ENCODE measurements at places on chromosomes 11 and 22. TPM values are rescaled to one million over a fixed set of nuclear protein-coding genes. Genes with fewer than 3 reads are reported as not detected.

DNA sequence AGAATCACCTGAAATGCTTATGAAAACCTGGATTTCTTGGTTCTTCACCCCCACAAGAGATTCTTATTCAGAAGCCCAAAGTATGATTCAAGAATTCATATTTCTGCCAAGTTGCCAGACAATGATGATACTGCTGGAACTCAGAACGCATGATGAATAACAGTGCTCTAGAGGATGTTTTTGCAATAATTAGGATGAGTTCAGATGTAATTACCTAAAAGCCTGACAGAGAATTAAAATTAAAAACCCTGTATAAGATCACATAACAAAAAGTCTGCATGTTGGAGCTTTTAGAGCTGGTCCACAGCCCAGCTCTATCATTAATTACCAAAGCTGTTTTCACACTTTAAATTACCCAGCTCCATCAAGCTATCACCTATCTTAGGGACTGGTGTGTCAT lies 211.8 kb downstream of the LUZP2 start:
- DNase-seq, result no peak

GRCh38 chr11:12174477-12175143 lies 64.2 kb downstream of the MICAL2 start:
- DNase-seq, result no peak

DNA sequence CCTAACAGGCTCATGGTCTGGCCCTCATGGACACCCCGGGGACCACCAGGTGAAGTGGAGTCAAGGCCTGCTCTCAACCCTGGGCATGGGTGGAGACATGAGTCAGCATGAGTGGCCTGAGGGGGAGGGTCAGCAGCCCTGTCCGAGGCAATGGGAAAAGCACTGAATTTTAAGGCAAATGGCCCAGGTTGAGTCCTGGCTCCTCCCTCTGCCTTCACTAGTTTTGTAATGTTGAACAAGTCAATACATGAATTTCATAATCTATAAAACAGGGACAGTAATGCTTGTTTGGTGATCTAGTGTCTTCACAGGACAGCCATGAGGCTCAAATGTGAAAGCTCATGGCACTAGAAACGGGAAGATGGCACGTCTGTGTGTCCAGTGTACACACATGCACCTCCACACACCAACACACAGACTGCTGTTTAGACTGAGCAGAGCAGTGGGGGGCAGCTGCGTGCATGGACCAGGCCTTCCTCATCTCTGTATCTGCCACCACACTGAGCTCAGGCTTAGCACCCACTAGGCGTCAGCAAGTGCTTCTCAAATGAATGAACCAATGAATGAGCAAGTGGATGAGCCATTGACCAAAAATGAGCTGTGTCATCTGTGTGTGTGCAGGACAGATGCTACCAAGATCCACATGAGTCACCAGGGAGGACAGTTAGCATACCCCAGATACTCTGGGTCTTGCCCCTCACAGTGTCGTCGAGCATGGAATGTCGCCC lies 63.4 kb downstream of the NRXN2 start:
- DNase-seq, result no peak

DNA sequence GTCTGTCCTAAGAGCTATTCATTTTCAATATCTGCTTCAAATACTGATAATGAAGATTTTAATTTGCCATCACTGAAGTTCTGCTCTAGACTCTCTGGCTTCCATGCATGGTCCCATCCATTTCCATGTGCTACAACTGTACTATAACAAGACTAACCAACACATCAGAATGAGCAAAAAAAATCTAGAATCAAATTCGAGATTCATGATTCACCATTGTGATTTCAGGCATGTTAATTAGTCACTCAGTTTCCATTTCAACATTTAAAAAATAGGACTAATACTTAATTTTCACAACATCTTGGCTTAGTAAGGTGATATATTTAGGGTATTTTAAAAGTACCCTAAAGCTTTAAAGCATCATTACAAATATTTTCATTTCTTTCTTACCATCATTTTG lies 22.8 kb downstream of the PICALM start:
- no peak for DNase-seq

- peak; percentile 12 for DNase-seq
These were observed 771.1 kb upstream of the LUZP2 start for GRCh38 chr11:23725752-23726151.

DNA sequence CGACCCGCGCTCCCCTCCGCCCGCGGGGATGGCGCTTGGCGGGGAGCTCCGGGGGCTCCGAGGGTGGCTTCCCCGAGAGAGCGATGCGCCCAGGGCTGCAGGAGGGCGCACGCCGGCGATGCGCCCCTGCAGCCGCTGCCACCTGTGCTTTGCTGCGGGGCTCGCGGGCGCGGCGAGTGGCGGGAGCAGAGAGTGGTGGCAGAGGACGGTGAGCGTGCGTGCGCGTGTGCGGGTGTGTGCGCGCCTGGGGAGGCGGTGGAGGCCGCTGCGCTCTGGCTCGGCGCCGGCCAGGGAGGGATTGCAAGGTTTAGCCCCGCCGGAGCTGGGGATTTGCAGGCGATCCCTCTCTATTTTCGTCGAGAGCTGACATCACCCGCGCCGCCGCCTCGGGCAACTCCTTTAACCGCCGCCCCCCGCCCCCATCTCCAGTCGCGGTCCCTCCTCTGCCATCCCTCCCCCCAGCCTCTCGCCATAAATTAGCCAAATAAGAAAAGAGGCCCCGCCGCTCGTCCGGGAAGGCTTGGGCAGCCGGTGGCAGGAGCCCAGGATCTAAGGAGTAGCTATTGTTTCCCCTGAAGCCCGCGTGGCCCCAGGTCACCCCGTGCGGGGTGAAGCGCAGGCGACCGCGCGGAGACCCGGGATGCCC lies at the start of gene SLC1A2:
SLC1A2 (minus strand) TSS at position 375 of the 646 bp plus-strand sequence. CDS start 592 bp downstream, outside the sequence.
- DNase-seq, result no peak

- DNase-seq, result no peak
These were observed 23.1 kb upstream of the FZD4 start for GRCh38 chr11:86978247-86978646.

DNA sequence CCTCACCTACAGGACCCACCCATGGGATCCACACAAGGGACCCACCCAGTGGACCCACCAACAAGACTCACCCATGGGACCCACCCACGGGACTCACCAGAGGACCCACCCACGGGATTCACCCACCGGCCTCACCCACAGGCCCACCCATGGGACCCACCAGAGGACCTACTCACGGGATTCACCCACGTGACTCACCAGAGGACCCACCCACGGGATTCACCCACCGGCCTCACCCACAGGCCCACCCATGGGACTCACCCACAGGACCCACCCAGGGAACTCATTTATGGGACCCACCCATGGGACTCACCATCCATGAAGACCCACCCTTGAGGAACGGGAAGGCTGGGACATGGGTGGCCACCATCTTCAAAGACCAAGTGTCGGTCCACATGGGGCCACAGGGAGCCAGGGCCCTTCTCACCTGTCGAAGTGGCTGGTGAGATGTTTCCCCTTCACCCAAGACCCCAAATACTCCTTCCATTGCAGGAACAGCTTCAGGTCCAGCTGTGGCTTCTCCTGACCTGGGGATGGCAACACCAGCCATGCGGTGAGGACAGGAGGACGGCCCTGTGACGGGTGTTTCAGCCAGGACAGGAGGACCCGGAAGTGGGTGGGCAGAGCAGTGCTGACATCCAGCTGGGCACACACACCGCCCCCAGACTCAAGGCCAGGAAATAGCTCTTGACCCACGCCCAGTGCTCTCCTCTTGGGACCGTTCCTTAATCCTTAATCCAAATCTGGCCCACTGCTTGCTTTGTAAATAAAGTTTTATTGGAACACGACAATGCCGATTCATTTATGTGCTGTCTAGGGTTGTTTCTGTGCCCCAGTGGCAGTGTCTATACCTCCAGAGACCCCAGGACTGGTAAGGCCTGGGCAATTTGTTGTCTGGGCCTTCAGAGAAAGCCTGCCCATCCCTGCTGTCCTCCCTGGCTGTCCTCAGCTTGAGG lies 1005.1 kb downstream of the BRD1 start:
- DNase-seq, result no peak

- DNase-seq, result no peak
These were observed 24.9 kb downstream of the FDX1 start for GRCh38 chr11:110454609-110455008.

DNA sequence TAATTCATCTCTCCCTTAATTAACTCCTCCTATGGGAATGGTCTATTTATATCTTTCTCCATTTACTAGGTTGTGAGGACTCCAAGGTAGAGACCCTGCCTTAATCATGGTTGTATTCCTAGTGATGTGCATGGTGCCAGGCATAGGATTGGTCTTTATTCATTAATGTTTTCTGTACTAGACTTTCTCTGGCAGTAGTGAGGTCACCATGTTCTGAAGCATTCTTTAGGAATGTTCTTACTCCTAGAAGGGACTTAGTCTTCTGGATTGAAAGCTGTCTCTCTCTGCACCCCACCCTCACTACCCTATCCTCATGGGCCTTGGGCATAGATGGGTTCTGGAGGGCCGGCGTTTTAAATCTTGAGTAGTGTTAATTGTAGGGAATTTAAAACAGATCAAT lies 10.6 kb upstream of the INSC start:
- no peak for DNase-seq

DNA sequence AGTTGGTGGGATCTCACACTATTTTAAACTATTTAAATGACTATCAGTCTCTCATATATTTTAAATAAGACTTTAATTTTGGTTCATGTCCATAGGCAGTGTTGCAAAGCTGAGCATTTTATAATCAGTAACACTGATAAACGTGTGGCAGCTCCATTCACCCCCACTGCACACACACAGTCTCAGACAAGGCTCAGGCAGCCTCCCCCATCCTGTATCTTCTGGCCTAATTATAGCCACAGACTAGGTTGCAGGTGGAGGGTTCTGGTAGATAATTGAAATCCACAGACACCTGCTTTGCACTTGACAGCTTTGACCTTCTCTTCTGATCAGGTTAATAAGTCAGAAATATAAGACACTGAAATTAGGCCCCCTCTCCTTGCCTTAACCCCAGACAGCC lies 118.5 kb upstream of the LDLRAD3 start:
- DNase-seq, result no peak

GRCh38 chr11:83025267-83025704 lies 46.4 kb downstream of the RAB30 start:
- no peak for DNase-seq

- peak; percentile 27 for DNase-seq
These were observed 35.5 kb upstream of the SLC25A1 start for GRCh38 chr22:19214078-19214473.

DNA sequence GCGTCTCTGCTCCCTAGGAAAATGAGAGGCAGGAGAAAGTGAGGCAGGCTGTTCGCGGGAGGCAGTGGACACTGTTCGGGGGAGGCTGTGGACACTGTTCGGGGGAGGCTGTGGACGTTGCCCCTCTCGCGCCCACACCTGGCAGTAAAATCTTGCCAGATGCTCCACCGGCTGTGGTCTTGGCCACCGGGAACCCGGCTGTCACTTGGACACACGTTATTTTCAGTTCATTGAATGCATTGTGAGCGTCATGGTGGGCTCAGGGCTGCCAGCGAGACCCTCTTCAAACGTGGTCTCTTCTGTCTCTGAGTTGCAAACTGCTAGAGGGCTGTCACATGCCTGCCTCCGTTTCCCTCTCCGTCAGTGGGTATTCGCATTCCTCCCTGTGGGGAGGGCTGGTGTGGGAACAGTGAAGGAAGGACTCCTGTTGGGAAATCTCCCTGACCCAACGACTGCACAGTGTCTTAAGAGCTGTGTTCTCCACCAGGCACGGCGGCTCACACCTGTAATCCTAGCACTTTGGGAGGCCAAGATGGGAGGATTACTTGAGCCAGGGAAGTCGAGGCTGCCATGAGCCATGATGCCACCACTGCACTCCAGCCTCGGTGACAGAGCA lies 1.4 kb downstream of the PRR5 start:
- no peak for DNase-seq

DNA sequence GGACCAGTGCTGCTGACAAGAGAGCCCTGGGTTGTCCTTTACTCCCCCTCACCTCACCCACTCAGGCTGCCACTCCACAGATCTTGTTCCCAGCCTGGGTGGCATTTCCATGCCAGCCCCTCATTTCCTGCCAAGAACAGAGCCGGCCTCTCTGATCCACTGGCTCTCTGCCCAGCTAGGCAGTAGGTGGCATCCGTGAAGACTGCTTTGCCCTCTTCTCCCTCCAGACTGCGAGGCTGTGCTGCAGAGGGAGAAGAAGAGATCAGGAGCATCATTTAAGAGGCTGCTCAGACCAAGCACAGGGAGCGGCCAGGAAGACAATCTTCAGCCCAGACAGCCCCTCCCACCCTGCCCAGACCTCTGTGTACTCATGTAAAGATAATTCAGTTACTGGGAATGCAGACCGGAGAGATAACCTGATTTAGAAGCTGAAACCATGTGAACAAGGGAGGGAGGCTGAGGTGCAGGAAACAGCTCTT lies 126.9 kb upstream of the NCAM1 start:
- no peak for DNase-seq

DNA sequence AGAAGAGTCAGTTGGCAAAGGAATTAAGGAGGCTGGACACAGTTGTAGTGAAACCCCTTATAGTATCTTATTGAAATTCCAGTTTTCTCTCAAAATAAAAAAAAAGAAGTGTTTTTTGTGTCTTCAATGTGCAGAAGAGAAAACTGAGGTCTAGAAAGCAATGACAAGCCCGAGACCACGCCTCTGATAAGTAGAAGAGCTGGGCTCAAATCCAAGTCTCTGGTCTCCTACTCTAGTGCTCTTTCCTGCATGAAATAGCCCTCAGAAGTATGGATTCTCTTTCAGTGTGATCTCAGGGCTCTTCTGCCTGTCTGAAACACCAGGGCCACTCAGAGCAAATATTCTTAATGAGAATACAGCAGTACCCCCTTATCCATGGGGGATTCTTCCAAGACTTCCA lies 200.9 kb downstream of the KIF18A start:
- no peak for DNase-seq

The POU2AF2 gene
- total RNA-seq, result not detected

The C11orf42 gene
- total RNA-seq, result not detected

The AQP11 gene
- 1.5 TPM for total RNA-seq

The TMEM121B gene
- total RNA-seq, result 1.8 TPM

The OR56A1 gene
- total RNA-seq, result not detected

The NAA40 gene
- total RNA-seq, result 28.6 TPM
